ENCODE measurements at places on chromosomes 12 and 14. TPM values are rescaled to one million over a fixed set of nuclear protein-coding genes. Genes with fewer than 3 reads are reported as not detected.

The SAMD15 gene
- 3.6 TPM for total RNA-seq

The DENND5B gene
- total RNA-seq = 21.4 TPM

The TAMALIN gene
- total RNA-seq = 28.0 TPM

The RNASE7 gene
- not detected for total RNA-seq

The ADCY4 gene
- 0.36 TPM for total RNA-seq

The CELA1 gene
- not detected for total RNA-seq

The FAM186B gene
- 1.7 TPM for total RNA-seq

The NPFF gene
- not detected for total RNA-seq

The ADAM21 gene
- total RNA-seq = 1.0 TPM

The STAT2 gene
- 773 TPM for total RNA-seq

The CSRP2 gene
- 11.7 TPM for total RNA-seq

The CLEC4D gene
- not detected for total RNA-seq

The FAM161B gene
- total RNA-seq = 2.9 TPM

The KLRK1 gene
- not detected for total RNA-seq

The SERPINA1 gene
- total RNA-seq = 0.33 TPM

The FSCB gene
- under 0.01 TPM for total RNA-seq

The RASSF9 gene
- total RNA-seq = not detected

The LTBR gene
- total RNA-seq = 138 TPM
